ENCODE measurements at places on chromosomes 11 and 22.
A peak's percentile ranks its signal among the peaks of the same experiment; 100 is the strongest.

GRCh38 chr22:48670731-48671130 is 1156.9 kb downstream of the BRD1 start:
- DNase-seq = no peak

- no peak for DNase-seq
These were observed 229.5 kb downstream of the METTL15 start for GRCh38 chr11:28337701-28338100.

DNA sequence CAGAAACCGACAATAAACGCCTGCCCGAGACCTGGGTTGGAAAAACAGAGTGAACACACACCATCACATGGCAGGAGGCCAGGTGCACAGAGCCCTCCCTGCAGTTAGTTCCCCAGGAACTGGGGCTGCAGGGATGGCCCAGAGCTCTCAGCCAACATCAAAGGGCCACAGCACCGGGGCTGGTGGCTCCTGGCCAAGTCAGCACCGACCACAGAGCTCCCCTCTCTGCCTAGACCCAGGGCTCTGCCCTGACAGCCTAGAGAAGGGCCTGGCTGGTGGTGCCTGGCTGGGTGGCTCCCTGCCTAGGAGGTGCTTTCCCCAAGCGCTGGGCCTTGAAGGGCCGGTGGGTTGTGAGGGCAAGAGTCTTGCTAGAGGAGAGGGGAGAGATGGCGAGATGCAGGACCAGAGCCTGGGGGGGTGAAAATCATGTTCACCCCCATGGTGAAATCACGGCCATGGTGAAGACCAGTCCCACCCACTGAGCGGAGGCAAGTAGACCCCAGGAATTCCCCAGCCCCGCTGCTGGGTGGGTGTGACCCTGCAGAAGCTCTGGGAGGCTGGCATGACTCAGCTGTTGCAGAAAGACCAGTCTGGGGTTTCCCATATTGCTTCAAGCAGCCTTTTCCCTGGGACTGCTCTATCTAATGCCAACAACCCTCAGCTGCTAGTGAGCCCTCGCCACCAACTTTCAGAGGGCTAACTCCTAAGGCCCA is 7.2 kb upstream of the BID start:
- peak; percentile 94 for DNase-seq

GRCh38 chr11:78925387-78925786 is 350.7 kb upstream of the NARS2 start:
- DNase-seq = no peak

- no peak for DNase-seq
These were observed 13.3 kb downstream of the B3GAT1 start for GRCh38 chr11:134398644-134399292.

DNA sequence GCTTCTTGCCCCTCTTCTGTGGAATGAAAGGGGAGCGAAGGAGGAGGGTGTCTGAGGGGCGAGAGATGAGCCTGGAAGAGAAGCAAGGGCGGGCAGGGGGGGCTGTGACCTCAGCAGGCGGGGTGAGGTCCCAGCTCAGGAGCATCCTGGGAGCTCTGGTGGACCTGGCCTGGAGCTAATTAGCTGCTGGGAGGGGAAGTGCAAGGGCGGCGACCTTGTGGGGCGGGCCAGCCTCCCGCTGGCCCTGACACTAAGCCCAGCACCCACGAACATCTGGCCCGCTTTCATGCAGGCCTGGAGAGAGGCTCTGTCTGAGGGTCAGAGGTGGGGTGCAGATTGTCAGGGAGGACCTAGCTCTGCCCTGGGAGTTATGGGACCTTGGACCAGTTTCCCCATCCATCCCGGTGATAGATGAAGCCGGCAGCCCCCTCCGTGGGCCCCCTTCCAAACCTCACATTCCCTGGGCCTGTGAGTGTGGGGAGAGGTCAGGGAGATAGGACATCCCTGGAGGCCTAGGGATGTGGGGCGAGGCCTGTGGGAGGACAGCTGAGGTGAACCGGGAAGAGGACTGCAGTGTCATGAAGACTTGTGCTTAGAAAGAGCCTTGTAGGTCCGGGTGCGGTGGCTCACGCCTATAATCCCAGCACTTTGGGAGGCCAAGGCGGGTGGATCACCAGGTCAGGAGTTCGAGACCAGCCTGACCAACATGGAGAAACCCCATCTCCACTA is 28.5 kb upstream of the CD82 start:
- no peak for DNase-seq

- no peak for DNase-seq
These were observed 30.7 kb downstream of the WEE1 start for GRCh38 chr11:9604134-9604533.

DNA sequence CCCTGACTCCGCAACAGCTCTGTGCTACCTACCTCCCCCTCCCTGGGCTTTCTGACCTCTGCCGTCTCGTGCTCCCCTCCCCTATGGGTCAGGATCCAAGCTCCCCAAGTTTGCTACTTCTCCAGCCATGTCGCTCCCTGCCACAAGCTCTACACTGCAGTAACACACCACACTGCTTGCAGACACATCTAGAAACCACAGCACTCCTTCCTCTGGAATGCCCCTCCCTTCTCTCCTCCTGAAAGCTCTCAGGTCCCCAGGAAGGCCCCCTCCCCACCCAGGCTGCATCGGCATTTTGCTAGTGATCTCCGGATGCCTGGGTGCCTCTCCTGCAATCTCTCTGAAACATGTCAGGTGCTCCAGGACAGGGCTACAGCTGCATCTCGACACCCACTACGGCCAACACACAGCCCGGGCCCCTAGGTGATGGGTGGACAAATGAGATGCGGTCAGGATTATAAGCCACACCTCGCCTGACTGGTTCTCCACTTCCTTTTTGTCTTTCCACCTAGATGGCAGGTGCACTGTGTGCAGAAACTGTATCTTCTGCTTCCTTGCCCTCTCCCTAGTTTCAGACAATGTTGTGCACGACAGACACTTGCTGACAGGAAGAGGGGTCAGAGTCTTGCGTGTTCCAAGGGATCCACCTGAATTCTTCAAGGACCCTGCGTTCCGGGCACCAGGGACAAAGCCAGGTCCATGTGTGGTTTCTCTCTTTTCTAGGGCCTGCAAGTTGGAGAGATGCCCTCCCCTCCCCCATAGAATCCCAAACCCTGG is 22.9 kb downstream of the RPUSD4 start:
- DNase-seq = no peak

DNA sequence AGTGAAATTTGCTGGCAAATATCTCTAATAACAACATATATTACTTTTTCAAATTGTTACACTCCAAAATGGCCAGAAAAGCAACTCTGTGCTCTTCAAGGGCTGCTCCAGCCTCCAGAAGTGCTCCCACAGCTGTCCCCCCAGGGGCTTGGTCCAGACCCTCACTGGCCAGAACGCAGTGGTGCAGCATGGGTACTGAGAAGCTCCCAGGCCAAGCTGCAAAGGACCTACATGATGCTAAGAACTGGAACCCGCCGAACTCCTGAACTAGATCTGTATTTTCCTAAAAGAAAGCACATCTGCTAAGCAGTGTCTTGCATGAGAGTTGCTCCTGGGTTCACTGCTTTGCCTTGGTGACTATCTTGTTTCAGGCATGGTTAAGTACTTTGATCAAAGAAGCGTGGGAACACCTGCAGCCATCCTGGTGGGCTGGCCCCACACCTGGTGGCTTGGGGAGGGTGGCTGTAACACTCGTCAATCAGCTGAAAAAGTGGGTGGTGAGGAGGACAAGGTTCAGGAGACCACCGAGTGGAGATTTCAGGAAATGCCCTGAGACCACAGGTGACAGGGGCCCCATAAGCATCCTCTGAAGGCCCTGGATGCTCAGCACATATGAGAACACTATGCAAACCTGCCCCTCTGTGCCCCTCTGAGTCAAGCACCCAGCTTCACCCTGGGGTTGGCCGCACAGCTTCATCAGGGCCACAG is 72.7 kb upstream of the PITPNB start:
- no peak for DNase-seq

DNA sequence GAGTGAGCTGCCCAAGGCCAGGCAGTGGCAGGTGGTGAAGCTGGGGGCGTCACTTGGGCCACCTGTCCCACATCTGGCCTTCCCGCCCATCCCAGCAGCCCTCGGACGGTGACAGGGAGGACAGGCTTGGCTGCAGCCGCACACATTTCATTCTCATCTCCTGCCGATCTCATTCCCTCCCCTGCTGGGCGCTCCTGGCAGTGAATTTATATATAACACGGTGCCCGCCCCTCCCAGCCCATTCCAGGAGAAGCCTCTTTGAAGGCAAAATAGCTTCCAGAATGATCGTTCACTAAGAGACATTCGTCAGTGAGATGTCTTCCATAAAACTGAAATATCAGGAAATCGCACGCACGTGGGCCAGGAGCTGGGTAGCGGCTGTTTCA is 861.3 kb downstream of the TBC1D22A start:
- no peak for DNase-seq

GRCh38 chr11:115873813-115874212 is 369.6 kb upstream of the CADM1 start:
- no peak for DNase-seq

DNA sequence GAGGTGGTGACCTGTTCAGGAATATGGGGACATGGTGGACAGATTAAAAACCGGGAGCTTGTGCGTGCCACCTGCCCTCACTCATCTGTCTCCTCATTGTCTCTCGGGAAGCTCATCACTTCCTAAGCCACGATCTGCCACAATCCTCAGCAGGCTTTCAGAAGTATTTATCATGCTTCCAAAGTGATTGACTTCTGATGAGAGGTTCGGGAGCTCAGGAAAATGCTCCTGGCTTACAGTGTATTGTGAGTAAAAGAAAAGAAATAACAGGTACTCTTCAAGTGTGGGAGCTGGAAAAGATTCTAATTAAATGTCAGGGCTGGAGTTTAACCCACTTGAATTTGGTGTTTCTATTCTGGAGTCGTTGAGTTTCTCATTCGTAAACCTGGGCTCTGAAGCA is 91.9 kb upstream of the DRD2 start:
- no peak for DNase-seq

DNA sequence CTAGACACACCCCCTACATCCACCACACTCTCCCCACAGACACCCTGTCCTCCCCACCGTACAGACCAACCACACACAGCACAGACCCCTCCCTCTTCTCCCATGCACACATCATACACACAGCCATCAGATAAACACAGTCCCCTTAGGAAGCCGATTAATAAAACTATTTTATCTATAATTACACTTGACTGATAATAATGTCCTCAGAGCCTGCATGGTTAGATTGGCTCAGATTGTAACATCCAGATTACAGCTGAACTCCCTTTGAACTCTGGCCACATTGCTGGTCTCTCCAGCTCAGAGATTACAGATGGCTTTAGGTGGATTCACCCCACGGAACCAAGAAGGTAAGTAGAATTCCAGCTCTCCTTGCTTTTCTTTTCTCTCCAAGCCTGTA is 9.5 kb upstream of the ELF5 start:
- no peak for DNase-seq

- DNase-seq = no peak
These were observed 11.9 kb upstream of the WT1 start for GRCh38 chr11:32447252-32447651.

GRCh38 chr11:32840587-32840986 is 10.9 kb downstream of the PRRG4 start:
- DNase-seq = no peak

GRCh38 chr22:44080936-44081861 is 57.1 kb downstream of the PARVB start:
- DNase-seq = peak; percentile 88

- DNase-seq = peak; percentile 83
These were observed 1.8 kb upstream of the MARK2 start for GRCh38 chr11:63837027-63837688.

- no peak for DNase-seq
These were observed 21.3 kb downstream of the TNKS1BP1 start for GRCh38 chr11:57303280-57303989.

GRCh38 chr11:17544181-17544622 is at the start of gene USH1C:
USH1C (minus strand) TSS chr11:17544416; CDS start chr11:17544307, 109 bp downstream.
- peak; percentile 61 for DNase-seq

DNA sequence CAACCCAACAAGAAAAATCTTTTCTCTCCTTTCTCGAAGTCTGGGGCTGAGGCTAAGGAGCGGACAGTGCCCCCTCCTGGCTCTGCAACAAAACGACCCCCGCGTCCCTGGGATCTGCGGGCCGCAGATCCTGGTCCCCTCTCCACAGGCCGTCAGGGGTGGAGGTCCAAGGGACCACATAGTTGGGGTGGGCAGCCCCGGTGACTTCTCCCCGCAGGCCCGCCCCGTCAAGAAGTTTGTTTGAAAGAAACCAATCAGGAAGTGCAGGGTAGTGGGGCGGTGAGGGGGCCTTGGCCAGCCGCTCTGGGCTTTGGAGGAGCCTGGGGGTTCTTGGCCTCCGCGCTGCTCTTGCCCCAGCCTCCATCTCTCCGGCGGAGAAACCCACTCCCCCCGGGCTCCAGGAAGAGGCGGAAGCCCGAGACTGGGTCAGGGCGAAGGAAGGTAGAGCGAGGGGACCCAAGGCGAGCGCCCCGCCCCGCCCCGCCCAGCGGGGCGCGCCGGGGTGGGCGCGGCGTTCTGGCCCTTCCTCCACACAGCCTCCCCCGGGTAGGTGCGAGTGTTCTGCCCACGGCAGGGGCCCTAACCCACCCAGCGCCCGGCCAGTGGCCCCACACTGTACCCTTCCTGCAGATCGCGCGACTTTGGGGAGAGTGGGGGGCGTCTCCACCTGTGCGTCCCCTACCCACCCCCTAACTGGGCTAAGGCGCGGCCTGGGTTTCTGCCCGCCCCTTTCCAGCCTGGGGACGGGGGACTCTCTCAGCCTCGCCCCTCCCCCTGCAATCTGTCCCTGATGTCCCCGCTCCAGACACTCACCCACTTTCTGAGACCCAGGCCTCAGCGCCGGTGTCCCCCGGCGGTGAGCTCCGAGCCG is 1.3 kb downstream of the TP53I11 start:
- peak; percentile 62 for DNase-seq

DNA sequence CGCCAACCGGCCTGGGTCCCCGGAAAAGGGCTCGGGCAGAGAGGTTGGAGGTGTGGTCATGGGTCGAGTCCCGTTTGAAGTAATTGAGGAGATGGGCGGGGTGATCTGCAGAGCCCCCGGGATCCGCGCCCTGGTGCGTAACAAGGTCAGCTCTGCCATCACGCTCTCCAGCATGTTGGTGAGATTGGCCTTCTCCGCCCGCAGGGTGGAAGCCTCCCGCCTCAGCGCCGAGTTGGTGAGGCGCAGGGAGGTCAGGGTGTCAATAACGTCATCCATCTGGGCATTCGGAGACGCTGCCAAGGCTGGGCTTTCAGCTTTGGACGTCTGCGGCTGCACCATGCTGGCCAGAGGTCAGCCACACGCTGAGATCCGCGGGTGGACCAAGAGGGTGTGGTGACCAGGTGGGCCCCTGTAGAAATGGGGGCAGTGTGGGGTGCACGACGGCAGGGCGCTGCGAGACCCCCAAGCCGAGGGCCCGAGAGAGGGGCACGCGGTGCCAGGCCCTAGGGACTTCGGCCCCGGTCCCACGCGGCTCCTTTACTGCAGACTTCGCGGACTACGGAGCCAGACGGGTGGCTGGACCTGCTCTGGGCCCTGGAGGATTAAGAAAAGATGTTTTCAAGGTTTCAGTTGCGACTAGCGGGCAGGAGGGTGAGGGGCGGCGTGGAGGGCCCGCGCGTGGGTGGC is 672 bp downstream of the RTL6 start:
- DNase-seq = peak; percentile 55
